AG10803 (cell line): ENCODE measurements at places on chromosomes 6 and 20.
A peak's percentile ranks its signal among the peaks of the same experiment; 100 is the strongest.

DNA sequence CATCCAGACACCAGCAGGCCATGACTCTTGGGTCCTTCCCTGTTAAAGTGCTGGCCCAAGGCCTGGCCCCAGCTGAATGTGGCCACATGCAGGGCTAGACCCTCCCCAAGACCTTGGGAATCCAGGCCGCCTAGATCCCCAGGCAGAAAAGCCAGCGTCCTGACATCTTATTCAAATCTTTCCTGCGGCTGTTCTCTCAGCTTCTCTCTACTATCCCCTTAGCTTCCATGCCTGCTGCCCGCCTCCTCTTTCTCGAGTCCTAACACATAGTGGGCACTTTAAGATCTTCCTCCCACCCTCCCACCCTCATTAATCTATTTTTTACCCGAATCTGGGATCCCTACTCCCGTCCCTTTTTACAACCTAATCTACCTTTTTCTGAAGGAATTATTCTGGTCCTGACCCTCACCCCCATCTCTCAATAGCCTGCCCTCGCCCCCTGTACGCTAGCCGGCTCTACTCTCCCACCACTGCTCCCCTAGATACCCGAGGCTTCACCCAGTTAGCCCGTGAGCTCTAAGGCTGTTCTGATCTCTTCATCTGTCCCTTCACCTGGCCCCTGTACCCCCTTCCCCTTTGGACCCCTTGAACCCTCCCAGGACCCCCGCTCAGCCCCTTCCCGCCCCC, at the start of gene CCHCR1:
Gene CCHCR1 (minus strand): TSS at position 290 of the 627 bp plus-strand sequence. CDS start 202 bp downstream, at position 88.
- no peak for DNase-seq

- no peak for DNase-seq
These were observed 70.0 kb downstream of the CPNE5 start for GRCh38 chr6:36769183-36769675.

DNA sequence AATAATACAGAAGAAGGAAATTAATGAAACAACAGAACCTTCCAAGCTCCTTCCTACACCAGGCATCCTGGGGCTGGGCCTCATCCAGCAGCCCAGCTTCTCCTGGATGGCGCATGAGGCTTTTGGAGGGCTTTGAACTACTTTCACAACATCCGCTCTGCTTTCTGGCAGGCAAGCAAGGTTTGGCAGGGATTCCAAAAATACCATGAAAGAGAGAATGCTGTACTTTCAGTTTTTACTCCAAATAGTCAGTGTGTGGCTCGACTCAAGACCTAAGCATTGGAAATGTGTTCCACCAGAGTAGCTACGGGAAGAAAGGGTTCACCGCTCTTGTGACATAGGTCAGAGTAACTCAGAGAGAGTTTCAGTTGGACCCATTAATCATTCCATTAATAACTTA, 125.4 kb downstream of the OPRM1 start:
- DNase-seq: peak; percentile 75

GRCh38 chr6:119628691-119629594, 279.4 kb upstream of the MAN1A1 start:
- DNase-seq: no peak

DNA sequence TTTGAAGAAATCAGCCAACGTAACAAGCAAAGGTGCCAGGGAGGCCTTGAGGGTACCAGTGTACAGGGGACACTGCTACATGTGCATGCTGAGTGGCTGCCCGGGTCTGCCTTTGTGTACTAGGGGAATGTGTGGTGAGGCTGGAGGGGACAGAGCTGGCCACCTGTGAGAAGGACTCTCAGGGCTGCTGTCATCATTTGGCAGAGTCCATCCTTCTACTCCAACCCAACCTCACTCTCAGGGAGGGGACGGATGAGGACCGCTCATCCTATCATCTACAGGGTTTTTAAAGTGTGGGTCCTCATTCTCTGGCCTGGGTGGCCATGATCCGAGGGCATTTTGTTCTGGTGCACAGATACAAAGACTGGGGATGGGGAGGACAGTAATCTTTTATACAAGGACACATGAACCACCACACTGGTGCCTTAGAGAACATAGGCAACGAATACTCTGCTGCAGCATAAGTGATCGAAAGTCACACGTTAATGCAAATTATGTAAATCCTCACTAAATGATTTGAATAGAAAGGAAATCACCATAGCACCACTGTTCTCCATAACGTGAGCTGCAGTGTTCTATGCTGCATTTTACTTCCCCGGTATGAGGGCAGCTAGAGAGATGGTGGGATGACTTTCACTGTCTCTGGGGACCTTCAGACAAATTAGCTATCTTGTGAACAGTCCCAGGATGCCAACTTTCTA, 181.4 kb downstream of the GMPR start:
- DNase-seq: no peak

GRCh38 chr6:12009876-12010634, 2.1 kb upstream of the HIVEP1 start:
- DNase-seq: peak; percentile 75

GRCh38 chr6:42197555-42198362, 3.0 kb upstream of the GUCA1B start:
- DNase-seq: peak; percentile 84

GRCh38 chr6:115665310-115665709, 395.4 kb downstream of the FRK start:
- DNase-seq: no peak
